ENCODE measurements at places on chromosomes 7 and 10.

GRCh38 chr10:62852961-62853702 lies 37.0 kb upstream of the EGR2 start:
- no peak for DNase-seq

DNA sequence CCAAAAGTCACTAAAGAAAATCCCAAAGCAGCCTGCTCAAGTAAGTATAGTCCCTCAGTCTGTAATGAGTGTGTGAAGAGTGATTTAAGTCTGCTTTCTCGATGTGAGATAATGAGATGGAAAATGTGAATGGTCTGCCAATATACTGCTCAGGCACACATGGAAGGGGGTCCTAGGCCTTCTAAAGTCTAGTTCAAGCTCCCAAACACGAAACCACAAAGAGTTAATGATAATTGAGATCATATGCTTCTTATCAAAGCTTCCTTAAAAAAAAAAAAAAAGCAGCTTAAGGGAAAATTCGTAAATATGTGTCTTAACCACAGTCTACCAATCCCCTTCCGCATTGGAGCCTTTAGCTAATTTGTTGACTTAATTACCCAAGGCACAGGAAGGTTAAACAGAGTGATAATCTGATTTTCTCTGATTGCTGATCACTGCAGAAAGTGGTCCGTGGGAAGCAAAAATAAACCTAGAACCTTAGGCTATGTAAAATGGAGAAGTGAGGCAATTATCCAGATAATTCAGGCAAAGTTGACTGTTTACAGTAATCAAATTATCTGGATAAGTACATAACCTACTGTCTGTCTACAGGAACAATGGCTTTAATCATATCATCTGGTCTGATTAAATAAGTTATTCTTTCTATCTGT lies 172.9 kb downstream of the MBL2 start:
- DNase-seq = no peak

DNA sequence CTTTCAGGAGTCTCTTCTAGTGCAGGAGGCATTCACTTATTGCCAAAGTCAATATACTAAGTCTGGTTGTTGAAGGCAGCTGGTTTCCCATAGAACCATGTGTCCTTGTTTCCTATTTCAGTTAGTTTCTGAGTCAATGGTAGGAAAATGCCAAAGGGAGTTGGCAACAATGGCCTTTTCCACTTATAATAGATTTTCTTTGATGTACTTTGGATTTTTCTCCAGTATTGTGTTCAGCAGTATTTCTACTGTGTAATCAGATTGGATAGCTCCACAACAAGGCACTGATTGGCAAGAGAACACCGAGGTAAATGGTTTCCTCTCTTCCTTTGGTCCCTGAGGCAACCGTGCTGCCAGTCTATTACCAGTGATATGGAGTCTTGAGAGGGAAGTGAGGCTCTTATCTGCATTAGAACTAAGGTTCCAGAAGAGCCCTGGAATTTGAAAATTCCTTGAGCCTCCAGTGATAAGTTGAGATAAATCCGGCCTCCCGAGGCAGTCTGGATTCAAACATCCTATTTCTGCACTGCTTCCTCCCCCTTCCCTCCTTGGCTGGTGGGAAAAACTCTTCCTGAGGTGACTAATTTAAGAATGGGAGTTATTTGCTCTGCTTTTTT lies 7.9 kb upstream of the SEPTIN7 start:
- no peak for DNase-seq

- no peak for DNase-seq
These were observed 540.0 kb upstream of the TEX47 start for GRCh38 chr7:89335490-89335889.

Measured in stimulated activated CD8-positive, alpha-beta memory T cell treated with anti-CD3 and anti-CD28 coated beads, Interleukin-7, amount 100 ng/mL, for 24 hours (primary cell).